Trophoblast cell (in vitro differentiated cells and primary cell): ENCODE measurements at places on chromosomes 2 and 18.

- no peak overlapping the region for H3K27ac ChIP-seq
- no peaks in the 10 kb centered on the region for H3K4me1 ChIP-seq
- no peak overlapping the region for H3K4me3 ChIP-seq
- DNase-seq, result no peak
These were observed 19.1 kb upstream of the SH3BP4 start for GRCh38 chr2:234932591-234933168.

DNA sequence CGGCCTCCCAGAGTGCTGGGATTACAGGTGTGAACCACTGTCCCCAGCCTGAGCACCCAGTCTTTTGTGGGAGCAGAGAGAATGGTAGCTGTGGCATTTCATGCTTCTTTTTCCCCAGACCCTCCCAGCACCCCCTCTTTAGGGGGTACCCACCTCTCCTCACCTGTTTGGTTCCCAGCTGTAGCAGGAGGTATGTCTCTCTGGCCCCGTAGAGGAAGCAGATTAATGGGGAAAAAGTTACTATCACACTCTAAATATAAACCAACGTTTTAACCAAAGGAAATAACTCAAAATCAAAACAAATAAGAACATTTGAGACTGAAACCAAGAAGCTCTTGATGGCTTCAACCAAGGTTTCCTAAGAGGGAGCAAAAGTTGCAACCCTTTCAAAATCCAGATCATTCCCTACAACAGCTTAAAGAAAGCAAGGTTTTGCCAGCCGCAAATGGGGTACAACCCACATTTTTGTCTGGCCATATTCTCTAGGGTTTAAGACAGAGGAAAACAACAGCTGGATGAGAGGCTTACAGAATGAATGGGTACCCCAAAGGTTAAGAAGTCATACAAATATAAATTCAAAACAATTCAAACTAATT, 8.0 kb downstream of the RNF125 start:
- H3K4me3 ChIP-seq, result no peak overlapping the region
- H3K4me1 ChIP-seq, result no peaks in the 10 kb centered on the region
- no peak for DNase-seq
- no peaks in the 10 kb centered on the region for H3K36me3 ChIP-seq

DNA sequence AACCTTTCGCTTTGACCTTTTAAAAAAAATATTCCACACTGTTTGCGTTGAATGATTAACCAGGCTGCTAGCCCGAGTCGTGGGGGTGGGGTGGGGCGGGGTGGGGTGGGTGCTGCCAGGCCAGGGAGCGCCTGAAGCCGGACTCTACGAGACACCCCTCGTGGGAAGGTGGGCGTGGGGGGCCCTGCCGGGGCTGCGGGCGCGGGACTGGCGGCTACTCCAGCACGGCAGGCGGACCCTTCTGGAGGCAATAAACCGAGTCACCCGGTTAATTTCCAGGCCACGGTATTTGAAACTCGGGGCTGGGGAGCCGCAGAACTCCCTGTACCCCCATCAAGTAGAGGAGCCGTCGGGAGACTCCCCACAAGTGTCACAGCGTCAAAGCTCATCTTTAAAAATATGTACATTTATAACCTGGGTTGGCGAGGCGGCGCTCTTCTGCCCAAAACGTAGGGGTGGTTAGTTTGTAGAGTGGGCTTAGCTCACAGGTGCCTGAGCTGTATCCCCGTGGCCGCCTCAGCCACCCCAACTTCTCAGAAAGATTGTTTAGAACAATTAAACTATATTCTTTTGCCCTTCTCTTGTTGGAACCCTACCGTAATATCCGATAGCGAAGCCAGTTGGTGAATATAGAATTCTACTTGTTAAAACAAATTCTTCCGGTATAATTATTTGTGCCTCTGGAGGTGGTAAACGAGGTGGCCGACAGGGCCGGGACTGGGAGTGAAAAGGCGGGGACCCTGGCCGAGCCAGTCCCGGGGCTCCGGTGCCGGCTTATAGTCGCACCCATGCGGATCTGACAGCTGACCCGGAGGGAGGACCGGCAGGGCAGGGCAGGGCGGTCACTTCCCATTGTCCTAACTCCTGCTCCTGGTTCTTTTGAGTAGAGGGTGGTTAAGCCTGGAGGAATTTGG, 1.4 kb downstream of the B3GNT2 start:
- H3K36me3 ChIP-seq, result no peaks in the 10 kb centered on the region
- peak overlapping the region; percentile 91 for H3K4me3 ChIP-seq
- DNase-seq, result peak; percentile 51
- no peaks in the 10 kb centered on the region for H3K27me3 ChIP-seq
- peak overlapping the region; percentile 91 for H3K27ac ChIP-seq
- peaks cover 15% of the 10 kb centered on the region for H3K4me1 ChIP-seq

DNA sequence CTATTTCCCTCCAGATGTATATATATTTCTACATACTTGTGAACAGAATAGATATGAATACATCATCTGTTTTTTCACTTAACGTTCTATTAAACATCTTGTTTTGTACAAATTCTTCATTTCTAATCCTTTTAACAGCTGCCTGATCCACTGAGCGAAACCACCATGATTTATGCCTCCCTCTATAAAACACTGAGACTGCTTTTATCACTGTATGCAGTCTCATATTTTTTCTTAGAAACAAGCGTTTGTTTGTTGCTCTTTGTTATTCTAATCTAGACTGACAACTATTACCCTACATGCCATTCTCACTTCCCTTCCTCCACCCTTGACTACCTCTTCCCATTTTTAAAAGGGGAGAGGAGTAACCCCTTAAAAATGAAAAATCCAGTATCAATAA, 88.2 kb downstream of the DTNB start:
- no peaks in the 10 kb centered on the region for H3K4me1 ChIP-seq
- no peak overlapping the region for H3K27ac ChIP-seq
- no peak for DNase-seq
- H3K4me3 ChIP-seq, result no peak overlapping the region
- H3K27me3 ChIP-seq, result no peaks in the 10 kb centered on the region

- no peaks in the 10 kb centered on the region for H3K27me3 ChIP-seq
- peak overlapping the region; percentile 53 for H3K27ac ChIP-seq
- H3K4me1 ChIP-seq, result peaks cover 14% of the 10 kb centered on the region
- no peaks in the 10 kb centered on the region for H3K36me3 ChIP-seq
These were observed 298.2 kb downstream of the CDCA7 start for GRCh38 chr2:173652767-173653431.

GRCh38 chr2:233402789-233403188, 48.5 kb downstream of the DGKD start:
- H3K4me1 ChIP-seq, result no peaks in the 10 kb centered on the region
- H3K27me3 ChIP-seq, result no peaks in the 10 kb centered on the region
- no peak for DNase-seq

DNA sequence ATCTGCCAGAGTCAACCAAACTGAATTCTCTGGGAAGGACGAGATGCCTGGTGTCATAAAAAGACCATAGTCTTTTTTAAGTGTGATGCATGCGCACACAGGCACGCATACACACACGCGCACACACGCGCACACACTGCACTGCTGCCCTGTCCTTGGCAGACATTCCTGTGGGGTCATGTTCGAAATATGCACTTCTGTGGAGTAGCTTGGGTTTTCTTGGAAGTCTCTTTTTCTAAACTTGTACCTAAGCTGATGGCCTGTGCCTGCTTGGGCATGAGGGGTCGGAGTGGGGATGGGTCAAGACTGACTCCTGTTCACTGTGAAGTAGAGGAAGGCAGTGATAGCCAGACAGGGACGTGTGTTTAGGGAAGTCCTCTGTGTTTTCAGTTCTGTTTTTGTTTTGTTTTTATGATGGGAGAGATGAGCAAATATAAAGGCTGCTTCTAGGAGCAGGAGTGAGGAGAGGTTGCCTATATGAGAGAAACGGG, 4.0 kb upstream of the RMC1 start:
- no peaks in the 10 kb centered on the region for H3K27me3 ChIP-seq
- peaks cover 2% of the 10 kb centered on the region for H3K4me1 ChIP-seq
- H3K27ac ChIP-seq, result no peak overlapping the region
- no peak overlapping the region for H3K4me3 ChIP-seq
- DNase-seq, result peak; percentile 50

DNA sequence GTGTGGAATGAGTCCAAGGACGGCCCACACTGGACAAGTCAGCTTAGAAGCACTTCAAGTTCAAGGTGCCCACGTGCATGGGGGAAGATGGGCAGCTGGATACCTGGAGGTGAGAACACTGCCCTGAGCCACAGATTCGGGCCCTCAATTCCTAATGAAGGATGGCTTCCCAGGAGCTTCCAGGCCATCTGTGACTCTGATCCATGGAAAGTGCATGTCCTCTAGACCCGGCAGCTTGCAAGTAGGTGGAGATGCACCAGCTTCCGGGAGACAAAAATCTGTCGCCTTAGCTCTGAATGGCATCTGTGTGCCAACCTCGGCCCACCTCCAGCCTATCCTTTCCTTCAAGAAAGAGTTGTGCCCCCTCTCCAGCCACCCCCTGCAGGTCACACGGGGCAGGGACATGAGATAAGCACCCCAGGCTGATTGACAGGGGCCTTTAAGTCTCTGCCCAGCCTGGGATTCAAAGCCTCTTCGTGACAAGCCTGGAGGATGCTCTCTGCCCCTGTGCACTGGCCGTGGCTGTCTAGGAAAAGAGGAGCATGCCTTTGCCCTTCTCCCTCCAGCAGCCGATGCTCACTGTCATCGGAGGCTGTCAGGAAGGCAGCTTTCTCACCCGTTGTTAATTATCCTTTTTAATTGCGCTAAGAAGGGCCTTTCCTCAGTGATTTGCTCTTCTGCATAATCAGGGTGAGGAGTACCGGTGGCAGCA, 65.5 kb downstream of the BIN1 start:
- H3K27ac ChIP-seq, result no peak overlapping the region
- H3K4me1 ChIP-seq, result peaks cover 7% of the 10 kb centered on the region
- H3K4me3 ChIP-seq, result no peak overlapping the region
- H3K27me3 ChIP-seq, result no peaks in the 10 kb centered on the region

DNA sequence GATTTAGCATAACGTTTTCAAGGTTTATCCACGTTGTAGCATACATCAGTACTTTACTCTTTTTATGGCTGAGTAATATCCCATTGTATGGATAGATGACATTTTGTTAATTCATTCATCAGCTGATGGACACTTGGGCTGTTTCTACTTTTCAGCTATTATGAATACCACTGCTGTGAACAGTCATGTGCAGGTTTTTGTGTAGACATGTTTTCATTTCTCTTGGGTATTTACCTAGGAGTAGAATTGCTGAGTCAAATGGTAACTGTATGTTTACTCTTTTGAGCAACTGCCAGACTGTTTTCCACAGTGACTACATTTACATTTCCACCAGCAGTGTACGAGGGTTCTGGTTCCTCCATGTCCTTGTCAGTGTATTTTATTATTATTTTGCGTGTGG, 33.9 kb downstream of the COX7A2L start:
- H3K27me3 ChIP-seq, result no peaks in the 10 kb centered on the region
- H3K27ac ChIP-seq, result no peak overlapping the region
- H3K4me1 ChIP-seq, result no peaks in the 10 kb centered on the region
- peaks cover 8% of the 10 kb centered on the region for H3K36me3 ChIP-seq

GRCh38 chr2:42340045-42340937, 20.7 kb downstream of the COX7A2L start:
- no peak overlapping the region for H3K4me3 ChIP-seq
- H3K36me3 ChIP-seq, result peaks cover 28% of the 10 kb centered on the region
- H3K27me3 ChIP-seq, result no peaks in the 10 kb centered on the region
- DNase-seq, result no peak

DNA sequence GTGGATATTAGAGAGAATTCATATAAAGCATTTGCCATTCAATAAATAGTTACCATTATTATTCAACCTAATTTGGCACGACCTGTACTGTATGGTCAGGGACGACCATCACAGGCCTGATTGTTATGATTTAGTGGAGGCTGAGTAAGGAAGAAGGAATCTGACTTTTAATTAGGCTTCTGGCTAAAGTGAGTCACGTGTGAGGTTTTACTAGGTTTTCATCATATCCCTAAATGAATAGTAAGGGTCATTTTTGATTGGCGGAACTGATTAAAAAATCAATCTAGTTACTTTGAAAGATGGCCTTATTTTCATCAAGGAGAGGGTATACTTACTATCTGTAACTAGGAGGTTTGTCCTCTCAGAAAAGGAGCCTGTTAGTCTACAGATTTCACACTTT, 143.4 kb downstream of the ADCYAP1 start:
- H3K4me3 ChIP-seq, result no peak overlapping the region
- H3K27me3 ChIP-seq, result no peaks in the 10 kb centered on the region
- H3K4me1 ChIP-seq, result no peaks in the 10 kb centered on the region

DNA sequence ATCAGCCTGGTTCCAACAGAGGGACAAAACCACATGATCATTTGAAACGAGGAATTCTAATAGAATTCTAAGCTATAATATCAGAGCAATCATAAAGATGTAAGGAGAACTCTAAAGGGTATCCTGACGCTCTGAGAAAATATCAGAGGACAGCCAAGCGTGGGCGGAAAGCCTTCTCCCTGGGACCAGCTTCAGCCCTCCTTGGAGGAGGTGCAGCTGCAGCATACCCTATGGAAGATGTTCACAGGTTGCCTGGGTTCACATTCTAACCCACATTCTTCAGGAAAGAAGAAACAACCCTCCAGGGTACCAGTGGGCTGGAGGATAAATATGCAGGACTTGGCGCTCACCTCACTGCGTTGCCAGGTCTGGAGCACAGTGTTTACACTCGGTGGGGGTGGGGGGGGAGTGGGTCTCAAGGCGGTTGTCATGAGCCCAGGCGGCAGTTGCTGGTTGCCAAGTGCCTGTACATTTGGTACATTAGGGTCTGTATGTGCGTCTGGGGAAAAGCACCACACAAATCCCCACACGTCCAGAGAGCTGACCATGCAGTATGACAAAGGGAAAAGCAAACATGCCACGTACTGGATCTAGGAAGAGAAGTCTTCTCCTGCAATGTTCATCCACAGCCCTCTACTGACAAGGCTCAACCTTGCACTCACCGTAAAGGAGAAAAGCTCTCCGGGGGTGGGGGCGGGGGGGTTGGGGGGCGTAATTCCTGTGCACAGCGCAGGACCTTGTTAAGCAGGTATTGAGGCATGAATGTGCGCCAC, 80.5 kb downstream of the CDH19 start:
- H3K4me1 ChIP-seq, result no peaks in the 10 kb centered on the region
- H3K27ac ChIP-seq, result no peak overlapping the region
- no peak overlapping the region for H3K4me3 ChIP-seq
- DNase-seq, result no peak

GRCh38 chr2:215499331-215499730, 63.5 kb upstream of the FN1 start:
- no peak for DNase-seq
- H3K4me3 ChIP-seq, result no peak overlapping the region
- H3K27me3 ChIP-seq, result no peaks in the 10 kb centered on the region
- H3K4me1 ChIP-seq, result no peaks in the 10 kb centered on the region
- no peaks in the 10 kb centered on the region for H3K36me3 ChIP-seq

GRCh38 chr2:111662771-111663470, 221.1 kb downstream of the ANAPC1 start:
- no peaks in the 10 kb centered on the region for H3K27me3 ChIP-seq
- no peak overlapping the region for H3K27ac ChIP-seq
- no peaks in the 10 kb centered on the region for H3K36me3 ChIP-seq
- H3K4me3 ChIP-seq, result no peak overlapping the region

GRCh38 chr2:18980104-18980785, 378.2 kb downstream of the OSR1 start:
- no peaks in the 10 kb centered on the region for H3K27me3 ChIP-seq
- H3K4me1 ChIP-seq, result peaks cover 6% of the 10 kb centered on the region
- no peak overlapping the region for H3K4me3 ChIP-seq
- H3K36me3 ChIP-seq, result no peaks in the 10 kb centered on the region

- DNase-seq, result peak; percentile 50
- H3K27me3 ChIP-seq, result no peaks in the 10 kb centered on the region
- H3K4me1 ChIP-seq, result no peaks in the 10 kb centered on the region
- no peak overlapping the region for H3K4me3 ChIP-seq
- H3K27ac ChIP-seq, result no peak overlapping the region
These were observed 195.4 kb downstream of the FAM210A start for GRCh38 chr18:13530879-13531387.

- H3K4me1 ChIP-seq, result no peaks in the 10 kb centered on the region
- H3K36me3 ChIP-seq, result no peaks in the 10 kb centered on the region
- H3K4me3 ChIP-seq, result no peak overlapping the region
These were observed 64.6 kb downstream of the CD226 start for GRCh38 chr18:69882965-69883668.
